Esophagus muscularis mucosa (tissue), 4 donors: ENCODE measurements at places on chromosomes 12 and 14. TPM values are rescaled to one million over a fixed set of nuclear protein-coding genes. Genes with fewer than 3 reads are reported as not detected.

DNA sequence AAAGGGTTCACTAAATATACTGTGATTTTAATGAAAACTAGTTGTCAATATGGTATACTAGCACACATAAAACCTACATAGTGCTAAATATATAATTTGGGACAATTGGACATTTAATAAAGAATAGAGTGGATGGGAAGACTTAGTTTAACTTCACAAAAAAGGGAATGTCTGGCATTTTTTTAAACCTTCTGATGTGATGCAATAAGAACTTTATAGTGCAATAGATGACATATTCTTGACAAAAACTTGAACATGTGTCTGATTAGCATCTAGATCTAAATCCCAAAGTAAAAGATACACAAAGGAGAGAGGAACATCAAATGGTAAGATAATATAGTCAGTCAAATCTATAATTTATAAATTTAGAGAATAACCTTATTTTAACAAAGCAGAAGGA, 488.3 kb upstream of the SYT1 start:
- DNase-seq: no peak

The AKAP6 gene
- 21.3 TPM for total RNA-seq

- DNase-seq: peak; percentile 29
Measured at GRCh38 chr14:98229656-98230366, 1042.2 kb downstream of the BCL11B start.

- DNase-seq: no peak
Measured at GRCh38 chr12:123369229-123369628, 4.6 kb upstream of the SBNO1 start.

The PTPRO gene
- 0.52 TPM for total RNA-seq

DNA sequence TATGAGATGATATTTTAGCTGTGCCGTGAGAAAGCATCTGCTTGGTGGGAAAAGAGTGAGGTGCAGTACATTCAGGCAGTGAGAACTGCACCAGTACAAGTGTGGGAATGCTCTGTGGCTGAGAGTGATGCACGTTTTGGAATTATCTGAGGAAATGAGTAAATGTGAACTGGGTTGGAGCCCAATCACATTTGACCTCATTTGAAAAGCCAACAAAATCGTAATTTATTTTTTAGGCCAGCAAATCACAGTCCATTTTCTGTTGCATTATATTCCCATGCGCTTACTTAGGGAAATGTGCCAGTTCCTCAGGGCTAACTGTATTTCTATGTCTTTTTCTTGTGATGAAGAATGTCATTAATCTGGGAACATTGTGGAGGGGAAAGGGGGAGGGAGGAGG, 77.3 kb downstream of the SNAPC1 start:
- DNase-seq: no peak

- no peak for DNase-seq
Measured at GRCh38 chr14:23483236-23483854, 13.8 kb downstream of the NGDN start.

DNA sequence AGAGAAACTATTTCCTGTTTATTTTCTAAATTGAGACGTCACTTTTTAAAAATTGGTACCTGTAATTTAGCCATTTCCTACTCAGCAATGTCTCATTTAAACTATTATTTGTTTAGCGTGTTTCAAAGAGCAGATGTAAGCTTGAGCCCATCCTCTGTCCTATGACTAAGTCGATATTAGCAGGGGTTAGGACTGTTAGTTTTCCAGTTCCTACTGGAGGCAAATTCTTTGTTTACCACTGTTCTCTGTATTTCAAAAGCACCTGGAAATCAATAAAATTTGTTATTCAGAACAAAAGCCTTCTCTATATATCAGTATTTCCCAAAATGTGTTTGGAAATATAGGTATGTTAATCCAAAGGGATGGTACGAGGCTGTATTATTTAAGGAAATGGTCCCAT, 42.4 kb downstream of the MDM2 start:
- DNase-seq: no peak

- no peak for DNase-seq
Measured at GRCh38 chr14:84826294-84826693, 703.6 kb upstream of the FLRT2 start.

The DNAI7 gene
- not detected for total RNA-seq

GRCh38 chr12:94169966-94170689, 21.8 kb downstream of the PLXNC1 start:
- no peak for DNase-seq

DNA sequence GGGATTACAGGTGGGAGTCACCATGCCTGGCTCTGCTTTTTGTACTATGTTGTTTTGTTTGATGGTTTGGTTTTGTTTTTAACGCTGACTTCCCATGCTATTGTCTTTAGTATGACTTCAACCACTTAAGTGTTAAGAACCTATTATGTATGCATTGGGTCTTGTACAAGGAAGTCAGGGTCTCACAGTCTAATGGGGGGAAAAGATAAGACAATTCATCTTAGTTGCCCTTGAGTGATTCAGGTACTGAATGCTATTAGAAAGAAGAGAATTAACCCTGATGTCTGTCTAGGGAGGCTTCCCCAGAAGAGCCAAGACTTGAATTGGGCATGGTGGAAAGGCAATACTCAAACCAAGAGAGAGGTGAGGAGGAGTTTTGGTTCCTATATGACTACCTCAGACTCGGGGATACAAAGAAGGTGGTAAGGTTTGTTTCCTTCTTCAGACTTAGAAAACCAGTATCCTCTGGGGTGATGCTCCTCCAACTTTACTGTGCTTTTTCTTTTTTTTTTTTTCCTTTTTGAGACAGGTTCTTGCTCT, 64.6 kb downstream of the SUSD6 start:
- DNase-seq: no peak

- DNase-seq: no peak
Measured at GRCh38 chr14:93002851-93003298, 79.9 kb downstream of the CHGA start.
